Astrocyte of the hippocampus (primary cell): ENCODE measurements at places on chromosomes 1 and 21.

- peak; percentile 66 for DNase-seq
These were observed at the start of gene G0S2 for GRCh38 chr1:209674957-209675564. TSS of gene G0S2 (plus strand) at chr1:209675412. CDS start at chr1:209675685, 273 bp downstream.

- DNase-seq: peak; percentile 92
These were observed 11.9 kb upstream of the CPLANE2 start for GRCh38 chr1:16248603-16249516.

DNA sequence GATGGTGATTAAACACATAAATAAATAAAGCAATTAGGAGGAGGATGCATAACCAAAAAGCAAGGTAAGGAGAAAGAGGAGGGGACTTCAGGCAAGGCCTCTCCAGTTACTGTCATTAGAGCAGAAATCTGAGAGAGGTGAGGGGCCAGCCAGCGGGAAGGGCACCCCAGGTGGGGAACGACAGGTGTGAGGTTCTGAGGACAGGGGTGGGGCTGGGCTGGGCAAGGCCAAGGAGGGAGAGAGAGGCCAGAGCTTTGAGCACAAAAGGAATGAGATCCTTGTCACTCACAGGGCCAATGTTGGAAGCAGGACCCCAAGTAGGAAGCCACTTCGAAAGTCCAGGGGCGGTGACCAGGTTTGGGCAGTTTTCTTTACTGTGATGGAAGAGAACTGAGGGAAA, 182.2 kb upstream of the RAB4A start:
- no peak for DNase-seq

DNA sequence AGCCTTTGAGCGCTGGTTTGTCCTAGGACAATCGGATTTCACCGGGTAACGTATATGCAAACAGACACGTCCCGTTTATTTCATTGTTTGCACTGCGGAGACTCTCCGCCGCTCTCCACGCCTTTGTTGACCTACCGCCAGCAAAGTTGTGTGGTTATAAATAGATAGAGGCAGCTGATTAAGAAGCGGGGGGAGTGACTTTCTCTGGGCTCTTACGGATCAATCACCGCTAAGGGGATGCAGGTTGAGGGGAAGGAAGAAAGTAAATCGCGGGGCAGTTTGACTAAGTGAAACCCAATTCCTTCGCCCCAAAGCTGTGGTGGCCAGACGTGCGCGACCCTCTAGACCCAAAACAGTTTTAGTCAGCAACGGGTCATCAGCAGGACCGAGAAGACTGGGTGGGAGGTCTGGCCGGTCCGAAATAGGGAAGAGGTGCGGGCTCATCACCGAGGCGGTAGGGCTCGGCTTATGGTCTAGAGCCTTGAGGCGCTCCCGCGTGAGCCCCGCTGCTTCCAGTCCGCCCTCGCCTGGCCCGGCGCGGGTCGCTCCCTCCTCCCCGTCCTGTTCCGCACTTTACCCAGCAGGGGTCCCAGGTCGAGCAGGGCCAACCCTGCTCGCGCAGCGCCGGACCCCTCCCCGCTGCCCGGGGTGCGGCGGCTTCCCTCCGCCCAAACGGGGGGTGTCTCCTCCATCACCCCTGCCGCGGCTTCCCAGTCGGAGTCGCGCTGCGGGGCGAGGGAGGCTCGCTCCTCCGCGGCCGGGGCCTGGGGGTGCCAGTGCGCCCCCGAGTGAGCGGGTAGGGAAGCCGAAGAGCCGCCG, 120.8 kb upstream of the RRP15 start:
- peak; percentile 49 for DNase-seq

DNA sequence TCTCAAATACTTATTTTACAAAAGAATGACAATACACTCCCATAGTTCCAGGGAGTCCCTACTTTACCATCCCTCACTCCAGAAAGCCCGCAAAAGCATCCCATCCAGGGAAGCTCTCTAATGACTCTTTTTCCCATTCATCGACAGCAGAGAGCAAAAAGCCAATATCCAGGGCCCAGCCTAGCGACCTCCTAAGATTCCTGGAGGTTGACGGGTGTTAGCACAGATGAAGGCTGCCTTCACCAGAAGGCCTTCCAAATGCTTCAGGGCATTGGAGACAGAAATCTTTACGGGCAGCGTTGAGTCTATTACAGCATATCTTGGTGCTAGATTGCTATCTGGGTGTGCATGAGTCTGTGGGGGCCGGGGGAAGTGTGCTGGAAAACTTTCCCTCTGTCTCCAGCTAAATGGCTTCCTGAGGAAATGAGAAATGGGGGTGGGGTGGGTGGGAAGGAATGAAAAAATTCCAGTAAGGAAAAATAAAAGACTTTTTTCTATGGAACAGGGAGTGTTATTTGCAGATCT, 136.6 kb downstream of the PROX1 start:
- no peak for DNase-seq

DNA sequence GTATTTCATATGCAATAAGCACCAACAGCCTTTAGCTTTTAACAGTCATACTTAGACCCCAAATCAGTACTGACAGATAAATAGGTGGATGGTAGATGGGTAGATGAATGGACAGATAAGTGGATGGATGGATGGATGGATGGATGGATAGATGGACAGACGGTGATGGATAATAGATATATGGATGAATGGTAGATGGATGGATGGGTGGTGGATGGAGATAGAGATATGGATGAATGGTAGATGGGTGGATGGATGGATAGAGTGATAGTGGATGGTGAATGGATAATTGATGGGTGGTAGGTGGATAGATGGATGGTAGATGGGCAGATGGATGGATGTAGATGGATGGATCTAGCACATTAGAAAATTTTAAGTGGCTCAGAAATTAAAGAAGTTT, 62.5 kb downstream of the TIAM1 start:
- DNase-seq: no peak

DNA sequence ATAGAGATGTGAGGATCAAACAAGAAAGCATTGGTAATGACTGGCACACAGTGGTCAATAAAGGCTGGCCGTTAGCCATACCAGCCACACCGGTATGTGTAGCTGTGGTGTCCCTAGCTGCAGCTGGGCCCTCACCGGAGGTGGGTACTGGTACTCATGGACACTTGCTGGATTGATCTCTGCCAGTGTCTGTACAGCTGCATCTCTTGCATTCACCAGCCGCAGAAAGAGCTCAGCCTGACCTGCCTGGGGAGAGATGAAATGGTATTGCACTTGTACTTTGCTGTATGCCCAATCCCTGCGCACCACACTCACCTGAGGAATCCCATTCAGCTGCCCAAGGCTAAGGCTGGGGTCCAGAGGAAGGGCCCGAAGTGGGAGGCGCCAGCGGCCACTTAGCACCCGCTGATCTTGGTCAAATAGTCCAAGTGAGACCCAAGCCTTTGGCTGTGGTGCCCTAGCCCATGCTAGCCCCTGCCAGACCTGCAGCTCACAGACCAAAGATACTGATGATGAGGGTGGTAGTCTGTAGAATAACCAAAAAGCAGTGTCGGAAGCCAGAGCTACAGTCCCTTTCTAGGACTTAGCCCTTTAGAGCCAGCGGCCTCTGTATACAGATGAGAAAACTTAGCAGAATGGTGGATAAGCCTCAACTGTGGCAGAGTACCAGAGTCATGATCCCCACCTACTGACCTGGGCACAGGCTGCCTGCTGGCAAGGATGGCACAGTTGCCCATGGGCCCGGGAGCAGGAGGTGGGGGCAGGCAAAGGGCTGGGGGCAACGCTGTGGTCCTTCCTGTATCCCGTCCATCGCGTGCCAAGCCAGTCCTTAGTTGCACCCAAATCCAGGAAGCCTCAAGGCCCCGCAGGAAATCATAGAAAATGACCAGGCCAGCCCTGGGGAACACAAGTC, 3.0 kb downstream of the CCDC17 start:
- DNase-seq: no peak

DNA sequence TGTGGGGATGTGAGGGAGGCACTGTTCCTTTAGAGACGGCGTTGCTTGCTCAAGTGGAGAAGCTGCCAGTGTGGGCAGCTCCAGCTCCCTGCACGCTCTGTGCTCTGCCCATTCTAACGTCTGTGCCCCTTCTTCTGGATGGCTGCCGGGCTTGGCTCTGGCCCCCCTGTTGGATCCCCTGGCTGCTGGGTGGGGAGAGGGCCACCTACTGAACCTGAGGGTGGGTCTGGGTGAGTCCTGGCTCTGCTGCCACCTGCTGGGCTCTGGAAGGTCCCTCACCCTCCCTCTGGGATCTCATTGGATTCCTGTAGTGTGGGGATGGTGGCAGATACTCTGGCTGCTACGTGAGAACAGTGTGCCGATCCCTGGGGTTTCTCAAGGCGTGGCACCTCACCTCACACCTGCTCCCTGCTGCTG, 5.0 kb downstream of the PFKL start:
- DNase-seq: peak; percentile 72

- no peak for DNase-seq
These were observed 234.8 kb downstream of the FOXD2 start for GRCh38 chr1:47672622-47673021.

DNA sequence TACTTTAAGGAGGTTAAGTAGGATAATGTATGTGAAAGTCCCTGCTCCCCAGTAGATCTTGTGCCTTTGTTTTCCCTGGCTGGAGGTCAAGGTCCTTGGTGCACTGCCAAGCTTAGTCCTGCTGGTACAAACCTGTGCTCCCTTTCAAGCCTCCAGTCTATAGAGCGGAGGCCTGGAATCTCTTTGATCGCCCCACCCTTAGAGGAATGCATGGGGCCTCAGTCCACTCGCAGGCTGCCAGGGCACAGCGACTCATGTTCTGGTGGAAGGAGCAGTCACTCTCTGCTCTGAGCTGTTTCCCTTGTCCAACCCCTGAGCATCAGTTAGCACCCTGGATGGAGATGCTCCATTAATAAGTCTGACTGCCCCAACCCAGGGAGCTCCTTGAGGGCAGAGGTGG, 121.8 kb downstream of the HMGB4 start:
- DNase-seq: peak; percentile 71

DNA sequence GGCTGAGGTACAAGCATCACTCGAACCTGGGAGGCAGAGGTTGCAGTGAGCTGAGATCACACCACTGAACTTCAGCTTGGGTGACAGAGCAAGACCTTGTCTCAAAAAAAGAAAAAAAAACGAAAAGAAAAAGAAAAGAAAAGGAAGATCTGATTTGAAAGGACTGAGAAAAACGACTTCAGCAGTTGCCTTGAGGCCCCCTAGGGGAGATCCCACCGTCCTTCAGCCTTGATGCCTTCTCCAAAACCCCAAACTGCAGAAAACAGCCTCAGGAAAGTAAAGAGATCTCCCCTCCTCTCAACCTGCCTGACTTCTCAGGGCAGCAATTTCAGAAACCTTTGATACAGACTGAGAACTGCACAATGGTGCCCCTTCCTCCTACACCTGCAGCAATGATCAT, 50.9 kb upstream of the BCAR3 start:
- no peak for DNase-seq

DNA sequence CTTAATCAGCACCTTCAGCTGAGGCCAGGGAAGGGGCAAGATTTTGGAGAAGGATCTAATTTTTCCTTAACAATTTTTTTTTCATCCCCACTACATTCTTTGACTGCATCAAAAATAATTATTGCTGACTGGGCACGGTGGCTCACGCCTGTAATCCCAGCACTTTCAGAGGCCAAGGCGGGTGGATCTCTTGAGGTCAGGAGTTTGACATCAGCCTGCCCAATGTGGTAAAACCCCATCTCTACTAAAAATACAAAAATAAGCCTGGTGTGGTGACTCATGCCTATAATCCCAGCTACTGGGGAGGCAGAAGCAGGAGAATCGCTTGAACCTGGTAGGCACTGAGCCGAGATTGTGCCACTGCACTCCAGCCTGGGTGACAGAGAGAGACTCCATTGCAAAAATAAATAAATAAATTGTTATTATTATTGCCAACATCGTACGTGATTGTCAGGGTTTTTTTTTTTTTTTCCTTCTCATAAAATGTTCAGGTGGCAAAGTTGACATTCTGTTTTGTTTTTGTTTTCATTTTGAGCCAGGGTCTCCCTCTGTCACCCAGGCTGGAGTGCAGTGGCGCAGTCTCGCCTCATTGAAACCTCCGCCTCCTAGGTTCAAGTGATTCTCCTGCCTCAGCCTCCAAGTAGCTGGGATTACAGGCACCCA, 37.3 kb upstream of the MORC3 start:
- peak; percentile 37 for DNase-seq

DNA sequence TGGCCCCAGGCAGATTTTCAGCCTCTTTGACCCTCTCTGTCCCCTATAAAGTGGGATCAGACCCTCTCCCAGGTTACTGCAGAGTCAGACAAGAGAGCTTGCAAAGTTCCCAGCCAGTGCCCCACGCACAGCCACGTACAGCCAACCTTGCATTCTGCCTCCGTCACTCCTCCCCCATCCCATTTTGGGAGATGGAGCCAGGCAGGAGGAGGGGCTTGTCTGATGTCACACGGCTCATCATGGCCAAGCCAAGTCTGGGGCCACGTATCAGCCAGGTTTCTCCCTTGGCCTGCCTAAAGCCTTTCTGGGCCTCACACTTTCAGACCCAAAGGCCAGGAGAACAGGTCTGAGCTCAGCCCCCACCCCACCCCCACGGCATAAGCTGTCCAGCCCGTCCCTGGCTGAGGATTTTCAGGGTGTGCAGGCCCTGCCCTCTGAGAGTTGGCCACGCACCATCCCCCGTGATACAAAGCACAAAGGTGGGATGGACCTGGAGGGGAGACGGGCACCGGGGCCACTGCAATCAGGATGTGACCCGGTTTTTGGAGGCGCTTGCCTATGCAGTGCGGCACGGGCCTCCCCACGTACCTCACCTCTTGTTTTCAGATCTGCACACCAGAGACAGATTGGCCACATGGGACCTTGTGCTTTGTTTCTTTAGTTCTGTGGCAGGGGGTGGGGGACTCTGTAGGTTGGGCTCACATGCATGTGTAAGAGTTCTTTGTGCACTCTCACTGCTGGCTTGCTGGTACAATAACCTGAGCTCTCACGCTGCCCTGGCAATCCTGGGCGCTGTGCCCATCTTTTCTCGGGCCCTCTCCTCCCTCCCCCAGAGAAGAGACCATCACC, 47.6 kb downstream of the TRIM11 start:
- DNase-seq: no peak

DNA sequence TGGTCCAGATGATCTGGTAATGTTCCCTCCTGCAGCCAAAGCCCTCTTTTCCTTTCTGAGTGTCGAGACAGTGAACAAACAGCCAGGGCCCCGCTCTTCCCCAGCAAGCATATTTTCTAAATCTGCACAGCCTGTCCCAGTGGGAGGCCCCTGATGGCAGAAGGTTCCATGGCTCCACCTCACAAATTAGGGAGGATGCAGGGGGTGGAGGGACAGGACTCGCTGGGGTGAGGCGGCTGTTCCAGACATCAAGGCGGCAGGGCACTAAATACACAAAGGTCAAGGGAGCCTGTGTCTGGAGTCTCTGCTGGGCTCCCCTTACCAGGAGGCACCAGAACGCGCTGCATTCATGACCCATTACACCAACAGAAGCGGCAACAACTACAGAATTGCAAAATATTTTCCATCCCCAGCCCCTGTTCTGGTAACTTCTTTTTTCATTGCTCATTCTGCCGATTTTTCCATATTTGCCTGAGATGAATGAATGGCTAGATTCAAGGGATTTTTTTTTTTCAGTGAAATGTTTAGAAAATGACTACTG, 27.0 kb upstream of the PRELP start:
- no peak for DNase-seq

DNA sequence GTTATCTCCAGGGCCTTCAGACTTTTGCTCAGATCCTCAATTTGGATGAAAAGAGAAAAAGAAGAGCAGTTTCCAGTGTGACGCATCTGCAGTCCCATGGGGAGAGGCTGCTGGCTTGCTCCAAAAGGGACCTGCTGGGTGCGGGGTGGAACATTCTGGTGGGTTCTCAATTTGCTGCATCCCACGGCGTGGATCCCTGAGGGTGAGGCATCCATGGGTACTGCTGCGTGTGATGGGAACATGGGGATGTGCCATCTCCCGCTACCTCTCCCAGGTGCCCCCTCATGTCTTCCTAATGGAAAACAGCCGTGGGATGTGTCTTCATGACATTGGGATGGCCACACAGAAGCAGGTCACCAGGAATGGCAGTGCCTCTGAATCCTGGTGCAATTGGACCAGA, 221.3 kb upstream of the AJAP1 start:
- no peak for DNase-seq
